ENCODE measurements at places on chromosomes 16 and 17.
A peak's percentile ranks its signal among the peaks of the same experiment; 100 is the strongest.

GRCh38 chr16:81212830-81213465 lies 25.5 kb upstream of the BCO1 start:
- DNase-seq = no peak

DNA sequence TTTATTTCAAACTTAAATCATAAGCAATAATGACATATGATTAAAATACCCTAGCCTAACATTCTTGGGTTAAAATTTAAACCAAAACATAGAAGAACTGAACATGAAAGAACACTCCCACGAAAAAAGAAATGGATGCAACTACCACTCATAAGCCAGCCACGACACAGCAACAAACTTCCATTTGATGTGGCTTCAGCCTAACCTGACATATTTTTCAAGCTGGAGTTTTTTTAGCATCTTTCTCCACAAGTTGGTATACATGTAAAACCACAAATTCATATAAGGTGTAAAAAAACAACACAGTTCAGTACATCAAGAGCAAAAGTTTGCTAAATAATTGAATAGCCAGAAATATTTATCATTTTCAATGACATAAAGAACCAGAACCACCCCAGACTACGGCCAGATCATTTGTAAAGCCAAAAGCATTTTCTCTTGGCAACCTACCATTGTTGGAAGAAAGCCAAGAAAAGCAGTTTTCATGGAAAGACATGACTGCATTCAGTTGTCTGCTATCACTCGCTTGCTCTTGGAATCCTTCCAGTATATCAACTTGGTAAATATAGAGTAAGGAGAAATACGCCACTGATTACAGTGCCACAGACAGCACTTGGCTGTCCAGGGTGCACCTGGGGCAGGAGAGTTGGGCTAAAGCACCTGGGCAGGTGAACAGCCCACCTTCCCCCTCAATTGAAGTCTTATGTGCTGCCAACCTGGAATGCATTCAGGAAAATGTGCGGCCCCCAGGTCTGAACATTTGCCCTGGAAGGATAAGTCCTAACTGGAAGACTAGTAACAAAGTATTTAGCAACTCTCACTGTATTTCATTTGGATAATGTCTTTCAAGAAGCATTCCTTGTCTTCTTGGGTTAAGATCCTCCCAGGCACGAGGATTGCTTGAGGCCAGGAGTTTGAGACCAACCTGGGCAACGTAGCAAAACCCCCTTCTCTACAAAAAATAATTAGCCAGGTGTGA lies 60.5 kb downstream of the CREBBP start:
- DNase-seq = peak; percentile 96

DNA sequence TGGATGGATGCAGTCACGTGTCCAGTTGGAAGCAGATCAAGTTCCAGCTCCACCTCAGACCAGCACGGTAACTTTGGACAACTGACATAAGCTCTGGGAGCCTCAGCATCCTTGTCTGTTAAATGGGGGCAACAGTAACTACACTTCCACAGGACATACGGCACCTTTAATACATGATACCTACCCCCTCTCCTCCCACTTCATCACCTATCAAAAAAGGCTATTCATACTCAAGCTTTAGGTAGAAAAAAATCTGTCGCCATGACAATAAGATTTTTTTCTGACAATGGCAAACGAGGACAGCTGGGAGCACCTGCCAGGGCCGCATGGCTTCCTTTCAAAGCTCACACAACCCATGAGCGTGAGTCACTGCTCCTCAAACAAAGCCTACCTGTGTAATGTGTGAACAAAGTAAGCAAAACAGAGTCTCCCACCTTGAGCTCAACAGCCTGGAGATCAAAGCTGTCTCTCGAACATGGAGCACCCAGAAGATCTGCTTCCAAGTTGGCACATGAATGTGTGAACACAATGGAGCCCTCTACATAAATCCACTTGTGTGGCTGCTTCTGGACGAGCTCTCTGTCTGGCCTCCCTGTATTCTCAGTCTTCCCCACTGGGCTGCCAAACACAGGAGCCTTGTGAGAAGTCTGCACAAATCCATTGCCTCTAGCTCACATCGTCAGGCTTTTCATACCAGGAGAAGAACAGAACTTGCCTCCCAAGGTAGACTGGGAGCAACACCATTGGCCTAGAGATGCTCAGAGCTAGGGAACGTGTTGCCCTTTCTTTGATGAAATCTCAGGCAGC lies 459.7 kb downstream of the SOX9 start:
- DNase-seq = peak; percentile 72

DNA sequence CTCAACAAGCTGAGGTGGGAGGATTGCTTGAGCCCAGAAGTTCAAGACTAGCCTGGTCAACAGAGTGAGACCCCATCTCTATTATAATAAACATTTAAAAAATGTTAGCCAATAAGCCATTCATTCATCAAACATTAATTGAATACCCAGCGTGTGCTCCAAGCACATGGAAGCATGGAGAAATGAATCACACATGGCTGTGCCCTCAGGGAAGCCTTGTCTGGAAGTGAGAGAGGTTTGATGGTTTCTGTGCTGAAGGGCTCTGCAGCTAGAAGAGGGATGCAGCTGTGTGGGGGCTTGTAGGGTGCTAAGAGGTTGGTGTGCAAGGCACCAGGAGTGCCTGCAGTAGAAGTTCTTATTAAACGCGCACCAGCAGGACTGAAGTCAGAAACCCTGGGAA lies 11.2 kb downstream of the CYB5D2 start:
- no peak for DNase-seq

DNA sequence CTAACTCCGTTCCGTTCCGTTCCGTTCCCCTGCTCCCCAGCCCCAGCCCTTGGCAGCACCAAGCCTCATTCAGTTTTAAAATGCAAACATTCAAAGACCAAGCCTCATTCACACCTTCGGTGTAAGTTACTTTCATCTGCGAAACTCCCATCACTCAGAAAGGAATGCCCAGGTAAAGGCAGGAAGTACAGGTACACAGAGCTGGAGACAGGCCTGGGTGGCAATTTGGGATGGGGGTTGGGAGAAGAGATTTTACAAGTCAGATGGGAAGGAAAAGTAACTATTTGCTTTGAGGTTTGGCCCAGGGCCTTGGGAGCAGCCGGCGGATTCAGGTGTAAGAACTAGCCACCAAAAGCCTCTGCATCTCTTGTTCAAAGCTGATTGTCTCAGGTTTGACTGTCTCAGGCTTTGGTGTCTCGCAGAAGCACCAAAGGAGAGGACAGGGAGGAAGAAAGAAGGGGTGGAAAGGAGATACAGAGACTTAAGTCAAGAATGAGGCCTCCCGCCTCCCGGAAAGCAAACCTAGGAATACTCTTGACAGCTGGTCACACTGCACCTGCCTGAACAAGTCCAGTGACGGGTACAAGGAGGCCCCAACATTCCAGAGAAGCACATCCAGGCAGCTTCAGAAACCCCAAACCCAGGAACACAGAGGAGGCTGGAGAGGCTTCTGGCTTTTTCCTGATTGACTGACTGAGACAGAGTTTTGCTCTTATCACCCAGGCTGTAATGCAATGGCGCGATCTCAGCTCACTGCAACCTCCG lies 54.7 kb downstream of the NXN start:
- peak; percentile 70 for DNase-seq

DNA sequence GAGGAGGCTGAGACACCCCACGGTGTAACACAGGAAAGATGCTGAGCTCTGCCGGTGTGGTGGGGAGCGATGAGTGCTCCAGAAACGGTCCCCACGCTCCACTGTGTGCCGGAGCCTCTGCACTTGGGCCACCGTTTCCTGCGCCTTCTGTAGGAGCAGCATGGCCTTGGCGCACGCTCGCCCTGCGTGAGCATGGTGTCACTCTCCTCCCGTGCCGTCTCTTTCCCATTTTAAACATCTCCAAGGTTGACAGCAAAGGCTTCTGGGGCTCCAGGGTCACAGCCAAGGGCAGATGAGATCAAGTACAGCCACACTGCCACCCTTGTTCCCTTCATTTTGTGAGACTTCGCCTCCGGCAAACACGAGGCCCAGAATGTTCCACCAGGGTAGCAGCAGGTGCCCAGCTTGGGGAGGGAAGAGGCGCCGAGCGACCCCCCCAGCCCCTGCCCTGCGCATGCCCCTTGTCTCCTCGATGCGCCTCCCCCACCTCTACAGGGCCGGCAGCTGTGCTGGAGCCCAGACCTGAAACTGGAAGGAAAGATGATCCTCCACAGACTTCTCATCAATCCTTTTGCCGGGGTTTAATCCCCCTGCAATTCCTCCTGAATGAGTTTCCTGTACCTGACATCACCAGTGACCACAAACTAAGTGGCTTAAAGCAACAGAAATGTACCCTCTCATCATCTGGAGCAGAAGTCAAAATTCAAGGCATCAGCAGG lies 19.9 kb upstream of the OSGIN1 start:
- no peak for DNase-seq

DNA sequence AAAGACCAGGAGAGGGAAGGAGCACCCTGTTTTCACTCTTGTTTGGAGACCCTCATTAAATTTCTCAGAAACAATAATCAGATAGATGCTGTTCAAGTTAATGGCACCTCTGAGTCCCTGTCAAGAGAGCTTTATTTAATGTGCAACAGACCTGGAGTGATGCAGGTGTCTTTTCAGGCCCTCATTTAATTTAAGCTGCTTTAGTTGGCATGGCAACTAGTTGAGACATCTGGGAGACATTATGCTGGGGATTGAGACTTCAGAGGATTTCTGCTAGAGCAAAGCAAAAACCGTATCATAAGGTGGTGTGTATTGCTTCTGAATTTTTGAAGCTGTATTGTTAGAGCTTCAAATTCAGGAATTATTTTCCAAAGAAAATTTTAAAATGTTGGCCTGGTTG lies 108.5 kb downstream of the NLK start:
- DNase-seq = no peak

DNA sequence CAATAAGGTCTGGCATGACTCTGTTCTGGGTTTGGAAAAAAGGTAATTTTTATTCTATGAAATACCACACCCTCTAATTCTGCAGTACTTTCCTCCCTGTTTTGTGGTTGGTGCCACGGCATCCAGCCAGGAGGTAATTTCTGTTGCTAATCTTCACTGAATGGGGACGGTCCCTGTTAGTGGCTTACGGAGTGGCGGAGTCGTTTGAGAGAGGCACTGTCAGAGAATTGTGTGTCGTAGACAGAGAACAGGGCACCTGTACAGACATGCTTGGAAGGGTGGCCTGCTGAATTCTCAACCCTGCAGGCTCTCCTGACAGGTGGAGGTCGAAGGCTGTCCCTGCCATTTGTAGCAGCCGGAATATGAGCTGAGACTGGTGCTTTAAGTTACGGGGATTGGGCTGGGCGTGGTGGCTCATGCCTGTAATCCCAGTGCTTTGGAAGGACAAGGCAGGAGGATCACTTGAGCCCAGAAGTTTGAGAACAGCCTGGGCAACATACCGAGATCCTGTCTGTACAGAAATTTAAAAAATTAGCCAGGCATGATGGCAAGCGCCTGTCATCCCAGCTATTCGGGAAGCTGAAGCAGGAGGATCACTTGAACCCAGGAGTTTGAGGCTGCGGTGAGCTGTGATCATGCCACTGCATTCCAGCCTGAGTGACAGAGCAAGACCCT lies 33.2 kb downstream of the EEF2K start:
- DNase-seq = no peak

DNA sequence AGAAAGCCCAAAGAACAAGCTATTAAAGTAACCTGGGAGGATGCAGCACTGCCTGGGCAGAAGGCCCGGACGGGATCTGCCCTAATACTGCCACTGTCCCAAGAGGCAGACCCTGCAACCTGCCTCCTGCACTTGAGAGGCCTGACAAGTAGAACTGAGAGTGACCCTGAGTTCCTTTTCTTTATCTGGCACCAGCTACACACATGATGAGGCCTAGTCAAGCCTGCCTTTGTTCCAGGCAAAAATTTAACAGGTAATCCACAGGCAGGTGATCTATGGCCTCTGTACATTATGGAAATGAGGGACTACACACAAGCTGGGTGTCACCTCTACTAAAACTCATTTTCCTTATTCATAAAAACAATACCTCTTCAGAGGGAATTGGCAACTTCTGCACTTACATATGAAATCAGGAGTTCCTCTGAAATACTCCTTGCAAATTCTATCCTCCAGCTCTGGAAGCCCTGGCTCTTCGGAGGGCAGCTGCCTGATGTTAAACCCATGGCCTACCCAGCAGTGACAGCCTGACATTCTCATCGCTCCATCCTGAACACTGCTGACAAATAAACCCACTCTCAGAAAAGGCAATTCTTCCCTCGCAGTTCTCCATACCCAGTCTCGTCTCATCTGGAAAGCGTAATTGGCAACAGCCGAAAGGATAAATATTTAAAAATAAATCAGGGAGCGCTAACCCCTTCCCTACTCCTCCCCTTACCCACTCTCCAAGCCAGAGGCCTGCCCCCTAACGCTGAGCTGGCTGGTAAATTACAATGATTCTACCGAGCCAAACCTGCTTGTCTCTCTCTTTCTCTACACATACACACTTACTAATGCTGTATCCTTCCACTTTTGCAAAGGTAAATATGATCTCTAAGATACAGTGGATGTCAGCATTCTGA lies 2.5 kb upstream of the ZFHX3 start:
- no peak for DNase-seq

GRCh38 chr16:66486773-66487579 lies 59.9 kb downstream of the BEAN1 start:
- no peak for DNase-seq

- DNase-seq = no peak
These were observed 22.1 kb downstream of the SLC7A6 start for GRCh38 chr16:68286153-68287074.

- DNase-seq = no peak
These were observed 34.5 kb downstream of the USP7 start for GRCh38 chr16:8929086-8929748.

GRCh38 chr17:70137451-70138230 lies 31.7 kb upstream of the KCNJ2 start:
- peak; percentile 52 for DNase-seq

GRCh38 chr17:53150101-53150698 lies 672.5 kb upstream of the KIF2B start:
- DNase-seq = no peak

GRCh38 chr17:68658999-68659780 lies 58.0 kb upstream of the FAM20A start:
- no peak for DNase-seq

- DNase-seq = no peak
These were observed 9.2 kb upstream of the DPEP3 start for GRCh38 chr16:67989322-67990017.

DNA sequence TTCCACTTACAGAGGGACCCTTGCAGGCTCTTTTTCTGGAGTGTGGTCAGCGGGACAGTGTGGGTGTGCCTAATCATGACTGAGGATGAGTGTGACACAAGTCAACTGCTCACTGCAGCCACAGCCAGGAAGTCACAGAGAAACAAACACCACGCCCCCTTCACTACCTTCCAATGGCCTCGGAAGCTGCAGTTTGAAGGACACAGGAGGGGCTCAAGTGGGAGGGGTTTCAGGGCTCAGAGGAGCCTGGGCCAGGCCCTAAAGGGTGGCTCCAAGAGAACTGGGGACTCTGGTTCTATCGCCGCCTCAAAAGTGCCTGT lies 116.2 kb upstream of the SDK2 start:
- DNase-seq = no peak

DNA sequence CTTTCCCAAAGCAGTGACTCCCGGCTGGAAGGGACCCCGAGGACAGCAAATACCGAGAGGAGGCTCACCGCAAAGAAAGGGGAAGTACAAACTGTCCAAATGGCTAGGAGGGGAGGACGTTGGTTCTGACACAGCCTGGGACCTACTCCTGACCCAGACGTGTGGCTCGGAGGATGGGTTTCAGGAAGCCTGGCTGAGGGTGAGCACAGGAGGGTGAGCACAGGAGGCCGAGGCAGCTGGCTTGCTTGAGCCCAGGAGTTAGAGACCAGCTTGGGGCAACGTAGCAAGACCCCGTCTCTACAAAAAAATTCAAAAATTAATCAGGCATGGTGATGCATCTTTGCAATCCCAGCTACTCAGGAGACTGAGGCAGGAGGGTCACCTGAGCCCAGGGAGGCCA lies 83.2 kb downstream of the C16orf78 start:
- DNase-seq = no peak

GRCh38 chr17:205817-206216 lies 24.4 kb upstream of the DOC2B start:
- no peak for DNase-seq

- DNase-seq = no peak
These were observed 125.2 kb downstream of the ZFHX3 start for GRCh38 chr16:72922714-72923113.
